ENCODE measurements at places on chromosomes 5 and 9.

GRCh38 chr5:142748568-142749249, 21.5 kb upstream of the ARHGAP26 start:
- DNase-seq = peak; percentile 24

GRCh38 chr9:119765632-119766175, 396.5 kb upstream of the BRINP1 start:
- no peak for DNase-seq

- DNase-seq = no peak
Observed at GRCh38 chr5:130074820-130075219, 170.6 kb downstream of the CHSY3 start.

DNA sequence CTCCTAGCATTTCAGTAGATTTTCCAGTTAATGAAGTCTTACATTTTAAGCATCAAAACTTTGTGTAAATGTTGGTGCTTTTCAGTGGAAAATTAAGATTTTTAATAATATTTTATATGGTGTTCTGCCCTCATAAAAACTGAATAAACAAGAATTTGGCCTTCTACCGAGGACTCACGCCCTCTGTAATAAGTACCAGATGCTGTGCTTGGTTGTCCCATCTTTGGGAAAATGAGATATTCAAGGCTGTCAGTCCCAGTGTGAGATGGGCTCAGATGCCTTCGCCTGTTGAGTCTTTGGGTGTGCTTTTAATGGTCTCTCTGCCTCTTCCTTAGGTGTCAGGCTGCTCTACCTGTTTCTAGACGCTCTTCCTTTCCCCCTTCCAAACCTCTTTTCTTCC, 28.7 kb downstream of the GALNT12 start:
- DNase-seq = no peak

GRCh38 chr9:126069400-126069955, 257.2 kb upstream of the MVB12B start:
- no peak for DNase-seq

- no peak for DNase-seq
Observed at GRCh38 chr5:177546258-177546741, 8.1 kb downstream of the FAM193B start.

- DNase-seq = no peak
Observed at GRCh38 chr9:93257808-93258331, 73.9 kb downstream of the WNK2 start.

GRCh38 chr5:93117751-93118531, 463.1 kb downstream of the NR2F1-AS1 start:
- no peak for DNase-seq

DNA sequence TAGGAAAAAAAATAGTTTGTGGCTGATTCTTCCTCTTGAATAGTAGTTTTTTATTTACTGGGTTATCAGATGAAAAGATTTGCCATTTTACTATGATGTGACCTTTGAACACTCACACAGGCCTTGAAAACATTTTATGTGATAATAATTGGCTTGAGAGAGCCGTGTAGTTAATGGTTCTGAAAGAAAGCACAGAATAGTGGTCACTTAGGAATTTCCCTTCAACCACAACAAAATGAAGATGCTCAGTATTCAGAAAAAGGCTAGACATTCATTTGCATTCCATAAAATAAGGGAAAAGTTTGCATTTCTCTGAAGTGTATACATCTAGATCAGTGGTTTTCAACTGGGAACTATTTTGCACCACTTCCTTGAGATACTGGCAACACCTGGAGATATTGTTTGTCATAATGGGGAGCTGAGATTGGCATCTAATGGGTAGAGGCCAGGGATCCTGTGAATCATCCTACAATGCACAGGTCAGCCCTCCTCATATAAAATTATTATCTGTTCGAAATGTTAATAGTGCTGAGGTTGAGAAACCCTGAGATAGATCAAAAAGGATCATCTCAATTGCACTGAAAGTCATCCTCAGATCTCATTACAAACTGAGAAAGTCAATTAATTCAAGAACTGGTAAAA, 446.4 kb upstream of the CCNG1 start:
- no peak for DNase-seq

DNA sequence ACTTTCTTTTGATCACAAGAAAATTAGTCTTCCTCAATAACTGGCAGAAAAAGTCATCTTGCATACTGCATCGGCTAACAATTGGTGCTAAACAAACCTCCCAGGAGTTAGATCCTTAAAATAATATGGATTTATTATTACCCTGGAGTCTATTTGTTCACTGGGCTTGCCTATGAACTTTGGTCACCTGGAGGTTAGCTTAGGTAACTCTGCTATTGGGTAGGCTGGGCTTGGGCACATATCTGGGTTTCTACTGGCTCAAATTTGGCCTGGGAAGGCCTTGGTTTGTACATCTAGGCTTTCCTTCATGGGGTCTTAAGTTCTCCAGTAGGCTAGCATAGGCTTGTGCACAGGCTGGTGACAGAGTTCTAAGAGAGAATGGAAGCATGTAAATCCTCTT, 279.9 kb downstream of the RASEF start:
- no peak for DNase-seq

- DNase-seq = no peak
Observed at GRCh38 chr9:93009337-93010015, 49.0 kb upstream of the SUSD3 start.

DNA sequence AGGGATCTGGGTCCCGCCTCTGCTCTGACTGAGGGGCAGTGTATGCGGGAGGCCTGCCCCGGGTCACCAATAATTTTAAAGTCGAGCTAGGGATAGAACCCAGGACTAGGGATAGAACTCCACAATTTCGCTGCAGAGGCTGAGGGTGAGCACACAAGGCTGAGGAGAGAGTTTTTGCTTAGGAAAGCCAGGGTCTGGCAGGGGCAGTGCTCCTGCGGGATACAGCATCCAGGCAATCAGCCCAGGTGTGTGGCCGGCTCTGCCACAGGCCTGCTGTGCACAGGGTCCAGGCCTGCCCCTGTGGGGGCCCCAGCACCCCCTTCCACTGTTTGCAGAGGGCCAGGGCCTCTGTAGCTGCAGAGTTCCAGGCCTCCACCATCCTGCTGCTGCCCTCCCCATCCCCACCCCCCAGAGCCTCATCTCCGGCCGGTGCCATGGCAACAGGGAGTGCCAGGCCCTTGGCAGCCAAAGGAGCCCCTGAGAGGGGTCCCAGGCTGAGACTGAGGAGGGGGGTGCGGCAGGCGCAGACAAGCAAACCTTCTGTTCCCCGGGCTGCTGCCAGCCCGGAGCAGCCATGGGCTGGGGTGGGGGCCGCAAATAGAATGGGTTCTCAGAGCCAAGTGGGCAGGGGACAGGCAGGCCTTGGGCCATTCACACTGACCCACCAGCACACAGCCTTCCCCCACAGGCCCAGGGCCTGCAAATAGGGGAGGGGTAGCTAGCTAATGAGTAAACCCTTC, 8.6 kb downstream of the PDGFRB start:
- no peak for DNase-seq

GRCh38 chr9:117002686-117003085, 315.6 kb downstream of the TRIM32 start:
- no peak for DNase-seq

DNA sequence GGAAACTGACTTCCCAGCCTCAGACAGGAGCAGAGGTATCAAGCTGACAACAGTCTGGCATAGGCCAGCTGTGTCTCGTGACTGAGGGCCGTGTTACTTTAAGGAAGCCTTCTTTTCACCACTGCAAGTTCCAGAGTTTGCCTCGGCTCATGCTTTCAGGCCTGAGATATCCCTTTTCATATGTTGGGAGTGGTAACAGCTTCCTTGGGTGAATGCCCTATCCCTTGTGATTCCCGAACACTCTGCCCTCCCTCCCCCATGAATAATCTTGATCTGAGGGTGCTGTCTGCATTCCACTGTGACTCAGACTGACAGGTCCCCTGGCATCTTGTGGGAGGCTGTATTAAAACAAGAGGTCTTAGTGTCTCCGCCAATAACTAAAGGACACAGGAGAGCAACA, 49.7 kb upstream of the ARL15 start:
- no peak for DNase-seq

GRCh38 chr5:147310059-147310704, 75.4 kb downstream of the STK32A start:
- no peak for DNase-seq

- DNase-seq = no peak
Observed at GRCh38 chr9:17863213-17863883, 284.5 kb downstream of the SH3GL2 start.

DNA sequence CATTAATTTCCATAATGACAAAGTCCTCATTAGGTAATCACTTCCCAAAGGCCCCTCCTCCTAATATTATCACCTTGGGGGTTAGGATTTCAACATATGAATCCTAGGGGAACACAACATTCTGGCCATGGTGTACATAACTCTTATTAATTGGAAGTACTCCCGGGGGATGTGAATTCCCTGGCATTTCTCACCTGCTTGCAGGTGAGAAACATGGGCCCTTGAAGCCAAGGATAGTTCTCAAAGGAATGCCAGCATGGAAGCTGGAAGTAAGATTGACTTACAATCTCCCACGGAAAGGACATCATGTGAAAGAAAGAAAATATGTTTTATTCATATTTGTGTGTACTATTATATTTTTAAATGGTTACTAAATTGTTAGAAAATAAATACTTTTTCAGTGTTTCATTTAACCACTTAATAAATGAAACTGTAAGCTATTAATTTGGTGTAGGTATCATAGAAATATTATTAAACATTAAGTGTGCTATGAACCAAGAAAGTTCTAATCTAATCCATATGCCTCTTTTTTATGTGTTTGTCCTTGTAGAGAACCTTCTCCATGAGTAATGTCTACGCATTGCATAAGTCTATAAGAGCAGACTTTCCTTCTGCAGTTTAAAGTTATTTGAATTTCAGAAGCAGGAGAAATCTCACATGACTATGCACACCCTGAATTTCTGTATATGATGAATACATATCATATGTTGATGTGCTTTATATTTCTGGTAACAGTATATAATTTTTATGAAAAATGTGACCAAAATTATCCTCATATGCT, 59.4 kb downstream of the ANXA1 start:
- DNase-seq = no peak

DNA sequence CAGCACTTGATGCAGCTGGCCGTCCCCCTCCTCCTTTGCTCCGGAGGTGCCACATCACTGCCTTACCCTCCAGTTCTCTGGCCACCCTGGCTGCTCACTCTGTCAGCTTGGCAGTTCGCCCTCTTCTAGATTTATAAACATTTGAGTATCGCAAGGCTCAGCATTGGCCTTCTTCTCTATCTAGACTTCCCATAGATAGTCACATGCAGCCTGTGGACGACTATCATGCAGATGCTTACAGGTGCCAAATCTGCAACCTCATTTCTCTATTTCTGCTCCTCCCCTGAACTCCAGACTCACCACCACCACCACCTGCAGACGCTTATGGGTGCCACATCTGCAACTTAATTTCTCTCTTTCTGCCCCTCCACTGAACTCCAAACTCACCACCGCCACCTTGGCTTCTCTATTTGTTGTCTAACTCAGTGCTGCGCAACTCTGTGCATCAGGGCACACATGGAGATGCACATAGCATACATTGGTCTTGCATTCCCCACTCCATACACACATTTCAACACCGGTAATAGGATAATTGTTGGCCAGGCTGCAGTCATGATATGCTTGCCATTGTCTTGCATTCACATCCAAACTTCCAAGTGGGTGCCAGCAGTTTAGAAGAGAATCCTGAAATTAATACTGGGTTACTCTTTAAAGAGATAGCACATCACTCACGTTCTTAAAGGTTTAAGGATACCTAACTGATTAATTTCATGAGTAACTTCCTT, 1.9 kb upstream of the DAP start:
- DNase-seq = no peak

DNA sequence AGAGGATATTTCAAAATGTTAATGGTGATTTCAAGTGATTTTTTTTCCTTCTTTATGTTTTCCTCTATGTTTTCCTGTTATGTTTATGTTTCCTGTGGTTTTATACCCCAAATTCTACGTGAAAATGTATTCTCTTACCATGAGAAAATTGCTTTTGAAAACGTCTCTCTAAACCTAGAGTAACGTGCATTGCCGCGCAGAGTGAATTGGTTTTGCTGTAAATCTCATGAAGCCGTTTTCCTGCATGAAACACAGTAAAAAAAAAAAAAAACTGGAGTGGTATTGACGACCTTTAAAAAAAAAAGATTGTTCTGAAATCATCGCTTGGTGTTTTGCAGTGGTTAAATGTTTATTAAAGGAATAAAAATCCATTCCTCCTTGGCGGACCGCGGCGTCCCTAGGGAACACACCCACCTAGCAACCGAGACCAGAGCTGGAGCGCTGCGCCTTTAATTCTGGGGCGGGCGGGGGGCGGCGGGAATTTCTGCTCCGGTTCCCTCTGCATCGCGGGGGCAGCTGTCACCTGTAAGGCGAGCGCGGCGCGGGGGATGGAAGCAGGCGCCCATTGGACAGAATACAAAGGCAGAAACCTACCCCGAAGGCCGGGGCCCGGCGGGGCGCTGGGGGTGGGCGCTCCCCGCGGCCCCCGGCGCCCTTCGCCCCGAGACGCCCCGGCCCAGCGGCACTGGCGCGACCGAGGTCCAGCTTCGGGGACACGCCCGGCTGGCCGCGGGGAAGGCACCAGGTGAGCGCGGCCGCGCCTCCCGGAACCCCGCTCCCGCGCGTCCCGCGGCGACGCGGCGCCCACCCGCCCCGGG, at the start of gene SOWAHA:
Gene SOWAHA (plus strand): TSS at position 522 of the 818 bp plus-strand sequence. CDS start 320 bp downstream, outside the sequence.
- no peak for DNase-seq

DNA sequence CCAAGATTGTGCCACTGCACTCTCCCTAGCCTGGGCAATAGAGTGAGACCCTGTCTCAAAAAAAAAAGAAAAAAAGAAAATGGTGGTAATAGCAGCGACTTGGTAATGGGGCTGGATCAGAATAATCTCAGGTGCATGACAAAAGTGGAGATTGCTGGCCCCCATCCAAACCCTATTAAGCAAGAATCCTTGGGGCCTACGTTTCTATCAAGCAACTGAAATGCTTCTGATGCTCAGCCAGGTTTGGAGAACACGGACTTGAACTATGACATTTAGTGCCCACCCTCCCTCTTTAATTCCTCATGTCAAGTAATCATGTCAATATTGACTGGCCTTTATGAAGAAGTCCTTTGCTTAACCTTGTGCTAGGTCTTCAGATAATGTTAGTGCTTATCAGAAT, 6.6 kb downstream of the C5orf52 start:
- DNase-seq = no peak

GRCh38 chr5:31197183-31197582, 3.7 kb downstream of the CDH6 start:
- no peak for DNase-seq

GRCh38 chr9:92147852-92148180, 32.6 kb upstream of the SPTLC1 start:
- no peak for DNase-seq

DNA sequence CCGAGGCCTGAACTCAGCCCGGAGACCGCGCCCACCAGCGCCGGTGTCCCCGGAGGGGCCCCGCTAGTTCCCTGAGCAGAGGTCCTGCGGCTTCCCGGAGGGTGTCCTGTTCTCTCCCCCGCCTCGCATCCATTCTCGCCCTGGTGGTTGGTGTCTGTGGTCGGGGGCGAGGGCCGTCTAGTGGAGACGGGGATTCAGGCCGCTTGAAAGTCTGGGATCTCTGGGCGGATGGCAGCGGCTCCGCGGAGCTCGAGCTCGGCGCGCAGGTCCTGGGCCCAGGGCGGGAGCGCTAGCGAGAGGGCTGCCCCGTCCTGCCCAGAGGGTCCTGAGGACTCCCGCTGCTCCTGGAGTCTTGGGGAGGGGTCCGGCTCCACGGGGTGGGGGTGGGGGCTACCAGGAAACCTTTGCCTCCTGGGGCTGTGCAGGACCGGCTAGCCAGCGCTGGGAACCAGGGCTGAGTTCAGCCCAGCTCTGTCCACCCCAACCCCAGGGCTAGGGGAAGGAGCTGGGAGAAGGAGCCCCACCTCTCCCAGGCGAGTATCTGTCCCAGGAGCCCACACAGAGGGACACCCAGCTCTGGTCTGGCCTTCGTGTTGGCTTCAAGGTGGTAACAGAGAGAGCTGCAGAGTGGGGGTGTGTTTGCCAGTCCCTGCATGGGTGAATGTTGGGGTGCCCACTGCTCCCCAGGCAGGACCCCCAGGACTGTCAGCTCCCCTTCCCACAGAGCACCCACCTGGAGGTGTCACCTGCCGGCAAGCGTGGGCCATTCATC, 4.0 kb downstream of the TOR4A start:
- DNase-seq = no peak

Measured in stimulated activated CD4-positive, alpha-beta T cell treated with anti-CD3 and anti-CD28 coated beads, Interleukin-1b, Interleukin-23, amount 100 ng/mL, for 1 hour (primary cell).